ENCODE measurements at places on chromosomes 13 and 19.
A peak's percentile ranks its signal among the peaks of the same experiment; 100 is the strongest.

DNA sequence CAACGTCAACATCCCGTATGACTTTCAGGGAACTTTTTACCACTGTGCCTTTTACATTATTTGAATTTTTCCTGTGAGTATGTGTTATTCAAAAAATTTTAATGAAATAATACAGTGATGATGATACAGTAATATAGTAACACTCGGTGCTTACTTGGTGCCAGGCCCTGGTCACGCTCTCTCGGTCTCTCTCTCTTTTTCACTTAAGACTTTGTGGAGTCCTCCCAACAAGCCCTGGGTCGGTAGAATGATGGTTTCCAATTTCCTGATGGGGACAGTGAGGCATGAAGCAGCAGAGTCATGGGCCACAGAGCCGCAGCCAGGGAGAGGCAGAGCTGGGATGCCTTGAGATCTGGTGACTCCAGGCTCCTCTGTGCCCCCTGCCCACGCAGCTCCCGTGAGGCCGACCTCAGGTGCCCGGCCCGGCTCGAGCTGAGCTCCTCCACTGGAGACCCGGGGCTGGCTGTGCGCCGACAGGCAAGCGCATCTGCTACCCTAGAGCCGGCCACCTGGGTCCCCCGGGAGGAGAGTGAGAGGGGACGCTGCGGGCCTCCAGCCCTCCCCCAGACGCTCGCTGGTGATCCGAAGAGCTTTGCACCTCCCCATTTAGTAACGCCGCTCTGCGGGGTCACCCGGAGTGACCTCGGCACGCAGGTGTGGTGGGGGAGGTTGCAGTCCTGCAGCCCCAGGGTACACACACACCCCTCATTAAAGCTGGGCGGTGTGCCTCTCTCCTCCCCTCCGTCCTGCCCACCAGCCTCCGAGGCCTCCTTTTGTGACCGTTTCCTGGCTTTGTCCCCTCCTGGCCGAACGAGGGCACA, 4.4 kb upstream of the SBK3 start:
- no peak for DNase-seq

DNA sequence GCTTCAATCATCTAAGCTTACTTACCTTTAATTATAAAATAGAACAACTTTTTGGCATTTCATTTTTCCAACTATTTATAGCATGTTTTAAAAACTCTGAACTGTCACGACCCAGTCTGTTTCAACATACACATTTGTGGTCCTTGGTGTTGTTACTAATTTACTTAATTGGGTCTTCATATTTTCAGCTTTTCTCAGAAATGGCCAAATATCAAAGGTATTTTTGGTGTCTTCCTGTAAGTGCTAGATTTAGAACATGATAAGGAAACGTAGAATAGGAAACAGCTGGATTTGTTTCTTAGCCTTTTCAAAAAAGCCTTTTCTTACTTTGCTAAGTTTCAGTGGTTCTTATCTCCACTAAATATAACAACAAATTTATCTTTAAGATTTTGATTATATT, 11.4 kb downstream of the LPAR6 start:
- no peak for DNase-seq

GRCh38 chr13:53144826-53145225, 116.2 kb downstream of the OLFM4 start:
- DNase-seq = no peak

- DNase-seq = no peak
Measured at GRCh38 chr19:50870417-50871089, 2.7 kb upstream of the KLK2 start.

DNA sequence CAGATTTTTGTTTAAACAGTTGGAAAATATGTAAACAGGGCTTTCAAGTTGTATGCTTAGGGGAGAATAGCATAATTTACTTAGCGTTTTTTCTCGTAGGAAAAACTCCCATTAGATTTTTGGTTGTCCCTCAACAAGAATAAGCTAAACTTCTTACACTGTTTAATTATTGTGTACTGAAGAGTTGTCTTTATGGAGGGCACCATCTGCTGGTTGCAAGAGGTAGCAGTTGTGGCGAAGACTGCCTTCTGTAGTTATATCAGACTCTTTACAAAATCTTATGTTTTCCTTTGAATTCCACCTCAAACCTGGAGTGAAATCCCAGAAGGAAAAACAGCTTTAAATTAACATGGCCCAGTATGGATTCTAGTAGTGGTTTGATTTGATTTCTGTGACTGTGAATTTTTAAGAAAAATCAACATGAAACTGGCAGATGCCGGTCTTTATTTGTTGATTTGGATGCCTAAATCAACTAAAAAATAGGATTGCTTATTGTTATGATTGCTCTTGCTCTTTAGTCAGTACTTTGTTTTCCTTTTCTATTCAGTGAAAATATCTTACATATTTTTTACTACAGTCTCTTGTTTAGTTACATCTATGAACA, 53.4 kb downstream of the PDS5B start:
- DNase-seq = peak; percentile 79

GRCh38 chr13:95391362-95391761, 90.1 kb upstream of the ABCC4 start:
- DNase-seq = no peak

GRCh38 chr13:84137292-84137691, 255.0 kb upstream of the SLITRK1 start:
- no peak for DNase-seq

- no peak for DNase-seq
Measured at GRCh38 chr19:51737389-51737788, 13.6 kb upstream of the HAS1 start.

DNA sequence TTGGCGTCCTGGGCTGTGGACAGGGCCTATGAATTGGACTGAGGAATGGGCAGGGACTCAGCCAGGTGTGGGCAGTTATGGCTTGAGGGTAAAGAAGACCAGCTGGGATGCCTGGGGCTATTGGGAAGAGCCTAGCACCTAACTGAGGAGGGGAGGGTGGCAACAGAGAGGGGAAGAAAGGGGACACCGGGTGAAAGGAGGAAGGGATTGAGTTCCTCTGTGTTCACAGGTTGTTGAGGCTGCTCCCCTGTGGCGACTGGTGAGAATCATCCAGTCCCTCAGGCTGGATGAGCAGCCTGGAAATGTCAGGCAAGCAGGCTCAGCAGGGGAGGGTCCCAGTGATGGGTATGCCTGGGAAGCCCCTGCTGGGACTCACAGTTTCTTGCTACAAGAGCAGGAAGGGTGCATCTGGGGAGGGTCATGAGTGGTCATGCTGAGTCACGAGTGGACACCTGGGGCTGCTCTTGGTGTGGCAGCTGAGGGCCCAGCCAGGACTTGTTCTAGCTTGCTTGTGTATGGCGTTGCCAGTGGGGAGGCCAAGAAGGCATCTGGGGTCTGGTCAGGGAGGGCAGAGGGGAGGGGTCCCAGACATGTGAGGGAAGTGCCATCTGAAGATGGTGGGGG, 1.4 kb downstream of the ZNF324 start:
- no peak for DNase-seq

DNA sequence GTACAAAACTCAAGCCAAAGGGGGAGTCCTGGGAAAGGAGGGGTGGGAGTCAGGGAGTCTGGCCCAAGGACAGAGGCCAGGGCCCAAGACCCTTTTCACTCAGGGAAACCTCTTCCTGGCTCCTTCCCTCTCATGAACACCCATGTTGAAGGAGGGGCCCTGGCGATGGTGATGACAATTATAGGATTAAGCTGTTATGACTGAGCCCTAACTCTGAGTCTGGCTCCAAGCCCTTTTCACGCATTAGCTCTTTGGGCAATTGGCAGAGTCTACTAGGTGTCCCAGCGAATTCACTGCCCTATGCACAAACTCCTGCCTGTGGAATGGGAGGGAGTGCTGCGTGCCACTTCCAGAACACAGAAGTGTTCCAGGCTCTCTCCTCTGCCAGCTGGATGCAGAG, 20.7 kb downstream of the ZNF575 start:
- DNase-seq = no peak

- no peak for DNase-seq
Measured at GRCh38 chr13:19861762-19862161, 1.7 kb downstream of the ZMYM5 start.
